ENCODE measurements at places on chromosomes 4 and X.

GRCh38 chr4:121056066-121056465 is 16.3 kb downstream of the NDNF start:
- DNase-seq = no peak

DNA sequence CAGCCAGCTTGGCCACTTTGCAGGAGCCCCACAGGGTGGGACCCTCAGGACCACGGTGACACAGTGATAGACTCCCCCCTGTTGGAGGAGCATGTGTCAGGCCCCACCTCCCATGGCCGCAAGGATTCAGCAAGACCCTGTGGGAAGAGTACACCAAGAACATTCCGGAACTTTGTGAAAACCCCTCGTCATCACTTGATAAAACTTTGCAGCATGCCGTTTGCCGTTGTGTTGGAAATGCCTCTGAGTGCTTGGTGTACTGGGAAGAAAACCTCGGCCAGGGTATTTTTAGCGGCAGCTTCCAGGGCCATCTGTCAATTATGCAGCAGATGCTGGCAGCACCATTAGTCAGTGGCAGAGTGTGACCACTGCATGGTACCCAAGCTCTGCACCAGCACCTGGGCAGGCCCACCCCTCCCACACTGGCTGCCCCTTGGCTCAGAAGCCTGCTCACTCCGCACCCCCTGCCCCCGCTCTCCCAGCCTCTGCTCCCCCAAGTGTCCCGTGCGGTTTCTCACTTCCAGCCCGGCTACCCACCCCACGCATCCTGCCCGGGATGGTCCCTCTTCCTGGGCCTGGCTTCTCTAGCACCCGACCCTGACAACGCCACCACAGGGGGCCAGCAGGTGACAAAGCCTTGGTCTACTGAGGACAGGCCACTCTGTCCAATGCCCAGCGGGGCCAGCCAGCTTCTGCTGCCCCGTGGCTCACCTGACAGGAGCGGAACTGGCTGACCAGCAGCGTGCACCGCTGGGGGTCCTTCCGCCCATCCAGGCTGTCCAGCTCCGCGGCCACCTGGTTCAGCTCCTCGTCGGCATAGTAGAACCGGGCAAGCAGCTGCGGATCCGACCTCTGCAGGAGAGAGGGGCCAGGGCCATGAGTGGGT is 65.0 kb downstream of the ZFYVE28 start:
- DNase-seq = no peak

DNA sequence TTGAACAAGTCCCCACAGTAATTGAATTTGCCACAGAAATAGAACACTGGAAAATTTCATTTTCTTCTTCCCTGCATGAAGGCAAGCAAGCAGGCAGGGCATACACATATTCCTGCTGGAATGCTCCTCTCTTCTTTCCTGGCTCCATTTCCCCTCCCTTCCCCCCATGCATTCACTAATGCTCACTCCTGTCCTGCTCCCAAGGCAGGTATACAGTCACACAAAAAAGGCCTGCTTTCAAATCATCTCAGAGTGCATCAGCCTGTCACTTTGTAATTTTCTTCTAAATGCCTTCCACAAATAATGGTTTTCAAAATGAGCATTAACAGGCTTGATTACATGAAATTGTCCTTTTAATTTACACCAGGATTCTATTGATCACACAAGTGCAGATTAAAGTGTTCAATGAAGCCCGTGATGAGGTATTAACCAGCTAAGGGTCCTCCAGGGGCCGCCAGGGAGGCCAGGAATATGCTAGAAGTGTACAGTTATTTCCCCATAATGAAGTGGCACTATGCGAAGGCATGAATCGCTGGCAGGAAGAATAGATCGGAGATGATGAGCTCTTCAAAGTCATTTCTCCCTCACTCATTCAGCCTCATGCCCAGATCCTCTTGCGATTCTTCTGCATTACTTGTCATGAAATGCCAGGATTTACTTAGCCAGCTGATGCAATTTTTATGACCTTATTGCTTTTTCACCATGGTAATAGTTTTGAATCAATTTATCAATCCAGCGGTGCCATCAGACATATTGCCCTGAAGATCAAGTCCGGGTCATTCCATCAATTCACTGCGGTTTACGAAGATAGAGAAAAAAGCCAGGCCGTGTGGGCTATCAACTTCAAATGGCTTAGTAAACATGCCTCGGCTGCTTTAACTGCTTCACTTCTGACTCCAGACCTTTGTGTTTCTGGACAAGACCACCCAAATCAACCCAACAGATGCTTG is 243.5 kb downstream of the GPAT3 start:
- DNase-seq = no peak

DNA sequence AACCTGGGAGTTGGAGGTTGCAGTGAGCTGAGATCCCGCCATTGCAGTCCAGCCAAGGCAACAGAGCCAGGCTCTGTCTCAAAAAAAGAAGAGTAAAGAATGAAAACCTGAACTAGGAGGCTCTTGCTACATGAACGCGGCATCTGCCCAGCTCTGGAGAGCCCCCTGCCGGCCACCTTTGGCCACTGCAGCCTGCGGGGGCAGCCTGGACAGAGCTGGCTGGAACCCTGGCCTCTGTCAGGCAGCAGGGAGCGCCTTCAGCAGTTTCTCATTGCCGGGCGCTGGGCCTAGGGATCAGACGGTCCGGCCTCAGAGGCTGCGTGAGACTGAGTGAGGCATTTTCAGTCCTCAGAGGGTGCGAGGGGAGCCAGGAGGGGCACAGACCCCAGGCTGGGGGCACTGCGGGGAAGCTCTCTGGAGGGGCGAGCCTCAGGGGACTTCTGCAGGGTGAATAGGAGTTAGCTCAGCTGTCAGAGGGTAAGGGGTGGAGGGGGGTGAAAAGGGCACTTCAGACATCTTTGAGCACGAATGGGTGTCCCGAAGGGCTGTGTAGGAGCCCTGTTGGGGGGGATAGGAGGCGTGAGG is 17.5 kb downstream of the DOK7 start:
- peak; percentile 73 for DNase-seq

GRCh38 chrX:3415011-3415410 is 68.6 kb upstream of the MXRA5 start:
- DNase-seq = no peak

DNA sequence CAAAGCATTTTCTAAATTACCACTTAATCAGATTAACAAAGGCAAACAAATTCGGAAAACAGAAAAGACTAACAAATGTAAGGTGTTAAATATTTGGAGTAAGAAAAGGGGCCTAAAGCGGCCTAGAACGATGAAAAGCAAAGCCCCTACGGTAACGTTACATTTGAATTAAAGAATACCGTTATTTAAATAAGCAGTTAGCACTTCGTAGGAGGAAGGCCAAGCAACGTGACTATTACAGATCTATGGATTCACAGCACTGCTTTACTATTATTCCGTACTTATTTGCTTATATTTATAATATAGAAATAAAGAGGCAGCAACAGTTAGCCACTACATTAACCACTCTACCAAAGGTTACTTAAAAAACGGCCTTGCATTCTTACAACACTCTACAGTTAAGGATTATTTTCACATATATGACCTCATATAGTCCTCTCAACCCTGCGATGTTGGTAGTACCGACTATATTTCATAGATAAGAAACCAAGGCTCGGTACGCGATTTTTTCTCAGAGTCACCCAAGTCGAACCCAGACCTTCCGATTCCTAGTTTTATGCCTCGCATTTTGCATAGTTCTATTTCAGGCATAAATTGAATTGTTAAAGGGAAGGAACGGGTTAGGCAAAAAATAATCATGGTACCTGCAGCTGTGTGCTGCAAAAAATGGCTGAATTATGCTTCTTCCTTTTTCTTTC is 2.9 kb downstream of the KLHL15 start:
- peak; percentile 64 for DNase-seq

DNA sequence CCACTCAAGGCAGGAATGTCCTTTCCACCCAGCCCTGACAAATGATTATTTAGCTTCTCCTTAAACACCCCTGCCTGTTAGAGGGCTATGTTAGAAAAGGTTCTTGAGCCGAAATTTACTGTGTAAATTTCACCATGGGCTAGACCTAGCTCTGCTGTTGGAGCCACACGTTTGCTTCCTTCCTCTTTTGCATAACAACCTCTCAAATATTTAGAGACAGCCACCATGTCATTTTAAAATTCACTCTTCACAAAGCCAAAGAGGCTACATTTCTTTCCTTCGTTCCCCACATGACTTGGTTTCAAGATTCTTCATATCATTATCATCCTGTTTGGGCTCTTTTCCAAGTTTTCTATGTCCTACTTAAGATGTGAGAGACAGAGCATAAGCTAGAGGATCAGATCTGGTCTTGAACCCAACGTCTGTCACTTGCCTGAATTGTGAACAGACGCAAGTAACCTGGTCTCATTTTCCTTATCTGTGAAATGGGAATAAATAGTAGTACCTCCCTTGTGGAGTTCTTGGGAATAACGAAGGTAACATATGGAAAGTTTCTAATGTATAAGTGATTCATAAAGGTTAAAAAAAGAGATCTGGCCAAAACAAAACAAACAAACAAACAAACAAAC is 6.7 kb downstream of the DOCK11 start:
- DNase-seq = peak; percentile 80

GRCh38 chrX:16924631-16925480 is 21.6 kb upstream of the REPS2 start:
- no peak for DNase-seq

- no peak for DNase-seq
Measured at GRCh38 chr4:121127100-121127499, 37.0 kb downstream of the TNIP3 start.

- DNase-seq = peak; percentile 90
Measured at GRCh38 chr4:184355111-184355604, 119.2 kb downstream of the IRF2 start.

GRCh38 chrX:14351611-14352303 is 177.6 kb upstream of the GLRA2 start:
- no peak for DNase-seq

- DNase-seq = no peak
Measured at GRCh38 chr4:72442147-72442546, 126.9 kb downstream of the ADAMTS3 start.

DNA sequence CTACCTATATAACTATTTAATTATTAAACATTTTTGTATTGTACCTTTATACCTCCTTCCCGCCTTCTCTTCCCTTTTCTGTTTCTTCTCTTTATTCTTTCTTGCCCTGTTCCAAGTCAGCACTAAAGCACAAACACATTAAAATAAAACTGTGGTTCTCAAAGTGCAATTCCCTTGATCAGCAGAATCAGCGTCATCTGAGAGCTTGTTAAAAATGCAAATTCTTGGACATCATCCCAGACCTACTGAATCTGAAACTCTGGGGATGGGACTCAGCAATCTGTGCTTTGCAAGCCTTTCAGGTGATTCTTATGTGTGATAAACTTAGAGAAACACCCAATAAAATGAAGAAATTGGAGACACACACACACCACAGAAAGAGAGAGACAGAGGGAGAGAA is 178.4 kb upstream of the BMP3 start:
- no peak for DNase-seq

- no peak for DNase-seq
Measured at GRCh38 chr4:122882857-122883735, 39.3 kb downstream of the NUDT6 start.
